ENCODE measurements at places on chromosomes 2 and 18. TPM values are rescaled to one million over a fixed set of nuclear protein-coding genes. Genes with fewer than 3 reads are reported as not detected.
A peak's percentile ranks its signal among the peaks of the same experiment; 100 is the strongest.

- no peaks in the 10 kb centered on the region for H3K36me3 ChIP-seq
- no peaks in the 10 kb centered on the region for H3K4me1 ChIP-seq
- H3K27me3 ChIP-seq: no peaks in the 10 kb centered on the region
- peak; percentile 64 for DNase-seq
Observed at GRCh38 chr18:59697236-59697932, at the start of gene CCBE1. CCBE1 (minus strand) TSS chr18:59697423.

GRCh38 chr2:39481611-39482010 is 44.5 kb upstream of the MAP4K3 start:
- H3K27ac ChIP-seq: peak overlapping the region; percentile 48
- H3K27me3 ChIP-seq: no peaks in the 10 kb centered on the region
- peak; percentile 81 for DNase-seq

The GMPPA gene
- 57.2 TPM for total RNA-seq

DNA sequence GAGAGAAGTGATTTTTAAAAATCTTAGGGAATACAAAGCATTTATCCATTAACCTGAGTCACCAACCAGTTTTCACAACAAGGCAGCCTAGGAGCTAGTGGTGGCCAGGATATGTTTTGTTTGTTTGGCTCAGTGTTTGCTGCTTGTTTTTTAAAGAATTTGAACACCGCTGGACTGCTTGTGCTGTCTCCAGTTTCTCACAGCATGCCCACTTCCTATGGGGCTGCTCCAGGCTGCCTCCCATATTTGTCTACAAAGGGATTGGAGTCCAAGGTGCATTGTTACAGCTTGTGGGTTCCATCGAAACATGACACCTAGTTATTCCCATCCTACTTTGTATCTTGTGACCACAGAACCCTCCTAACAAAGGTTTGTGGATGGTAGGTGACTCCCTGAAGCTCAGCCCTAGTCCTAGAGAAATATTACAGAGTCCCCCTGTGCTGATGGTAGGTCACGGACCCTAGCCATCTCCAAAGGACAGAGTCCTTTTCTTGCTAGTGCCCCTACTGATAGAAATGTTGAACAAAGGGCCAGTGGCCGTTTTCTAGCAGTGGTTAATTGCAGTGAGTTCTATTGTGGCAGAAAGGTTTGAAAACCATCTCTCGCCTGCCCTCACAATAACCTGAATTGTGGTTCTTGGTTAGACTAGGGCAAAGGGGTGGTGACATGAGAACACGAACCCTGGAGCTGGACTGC is 23.2 kb downstream of the GPR39 start:
- DNase-seq: peak; percentile 71
- H3K4me3 ChIP-seq: peak overlapping the region; percentile 37
- peaks cover 13% of the 10 kb centered on the region for H3K36me3 ChIP-seq

The MLPH gene
- total RNA-seq: 283 TPM

GRCh38 chr2:96247896-96248295 is 17.9 kb downstream of the TMEM127 start:
- no peaks in the 10 kb centered on the region for H3K36me3 ChIP-seq
- H3K27ac ChIP-seq: no peak overlapping the region
- H3K4me3 ChIP-seq: no peak overlapping the region
- no peaks in the 10 kb centered on the region for H3K27me3 ChIP-seq

The PSMA8 gene
- total RNA-seq: not detected

- no peaks in the 10 kb centered on the region for H3K4me1 ChIP-seq
- DNase-seq: no peak
- no peaks in the 10 kb centered on the region for H3K36me3 ChIP-seq
- no peaks in the 10 kb centered on the region for H3K27me3 ChIP-seq
Observed at GRCh38 chr18:79904357-79905147, 46.9 kb downstream of the SLC66A2 start.

GRCh38 chr2:84077496-84077895 is 381.6 kb downstream of the SUCLG1 start:
- no peak for DNase-seq
- H3K36me3 ChIP-seq: no peaks in the 10 kb centered on the region
- no peak overlapping the region for H3K27ac ChIP-seq
- H3K4me3 ChIP-seq: no peak overlapping the region
- H3K27me3 ChIP-seq: no peaks in the 10 kb centered on the region

- no peak overlapping the region for H3K27ac ChIP-seq
- DNase-seq: no peak
- H3K36me3 ChIP-seq: no peaks in the 10 kb centered on the region
- H3K4me1 ChIP-seq: no peaks in the 10 kb centered on the region
Observed at GRCh38 chr2:161857920-161858319, 216.1 kb downstream of the DPP4 start.

- H3K4me1 ChIP-seq: peaks cover 38% of the 10 kb centered on the region
- no peak for DNase-seq
- H3K27ac ChIP-seq: no peak overlapping the region
- no peak overlapping the region for H3K4me3 ChIP-seq
- no peaks in the 10 kb centered on the region for H3K36me3 ChIP-seq
Observed at GRCh38 chr2:47062681-47063537, 92.2 kb downstream of the STPG4 start.

DNA sequence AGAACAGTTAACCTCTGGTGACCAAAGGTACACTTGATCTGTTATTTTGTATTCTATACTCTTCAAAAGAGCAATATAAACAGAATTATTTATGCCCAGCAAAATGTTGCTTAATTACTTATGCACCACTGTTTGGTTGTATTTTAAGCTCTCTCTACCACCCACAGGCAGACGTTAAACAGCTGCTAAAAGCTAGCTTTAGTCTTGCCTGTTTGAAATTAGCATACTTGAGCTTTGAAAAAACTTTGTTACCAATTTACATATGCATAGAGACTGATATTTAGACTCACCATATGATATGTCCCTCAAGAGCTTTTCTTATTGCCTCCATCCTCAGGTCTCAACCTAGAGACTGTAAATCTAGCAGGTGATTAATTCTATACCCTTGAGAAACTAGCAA is 426.9 kb downstream of the NR4A2 start:
- DNase-seq: no peak
- H3K4me1 ChIP-seq: no peaks in the 10 kb centered on the region
- H3K36me3 ChIP-seq: no peaks in the 10 kb centered on the region
- no peaks in the 10 kb centered on the region for H3K27me3 ChIP-seq
- no peak overlapping the region for H3K4me3 ChIP-seq
- H3K27ac ChIP-seq: no peak overlapping the region

DNA sequence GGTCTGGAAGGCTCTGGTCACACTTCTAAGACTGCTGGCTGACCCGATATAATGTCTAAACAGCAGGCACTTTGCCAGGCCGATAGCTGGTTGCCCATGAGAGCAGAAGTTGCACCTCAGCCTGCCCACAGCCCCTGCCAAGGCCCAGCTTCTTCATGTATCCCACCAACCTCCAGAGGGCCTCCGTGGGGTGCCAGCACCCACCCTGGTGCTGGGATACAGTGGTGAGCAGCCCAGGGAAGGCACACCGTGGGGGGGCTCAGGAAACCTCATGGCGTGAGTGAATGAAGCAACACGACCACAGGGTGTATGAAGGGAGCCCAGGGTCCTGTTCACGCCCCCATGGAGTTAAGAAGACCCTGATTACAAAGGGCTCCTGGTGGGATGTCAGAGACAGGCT is 16.2 kb upstream of the GLI2 start:
- no peak for DNase-seq
- H3K36me3 ChIP-seq: no peaks in the 10 kb centered on the region
- H3K27ac ChIP-seq: no peak overlapping the region

The GCG gene
- not detected for total RNA-seq

All from PC-9 (cell line).